ENCODE measurements at places on chromosomes 12 and 14. TPM values are rescaled to one million over a fixed set of nuclear protein-coding genes. Genes with fewer than 3 reads are reported as not detected.

Gene MYRFL
- total RNA-seq = under 0.01 TPM

Gene PPP4R3A
- total RNA-seq = 88.5 TPM

Gene LAG3
- total RNA-seq = not detected

Gene CLECL1
- not detected for total RNA-seq

Gene CIROP
- not detected for total RNA-seq

Gene ALG10B
- total RNA-seq = 11.8 TPM

Gene KRT8
- total RNA-seq = 0.25 TPM

Gene WNT5B
- 15.0 TPM for total RNA-seq

Gene TMEM63C
- total RNA-seq = 11.1 TPM

Gene ABCD2
- total RNA-seq = 13.3 TPM

Gene TTC9
- 20.9 TPM for total RNA-seq

Gene RFX4
- total RNA-seq = 6.4 TPM

Gene SYCP3
- 0.49 TPM for total RNA-seq

Gene PZP
- total RNA-seq = under 0.01 TPM

Gene PRH2
- total RNA-seq = not detected

Gene FSCB
- total RNA-seq = not detected

All from temporal lobe (tissue), 4 donors.